ENCODE measurements at places on chromosomes 6 and 20.

DNA sequence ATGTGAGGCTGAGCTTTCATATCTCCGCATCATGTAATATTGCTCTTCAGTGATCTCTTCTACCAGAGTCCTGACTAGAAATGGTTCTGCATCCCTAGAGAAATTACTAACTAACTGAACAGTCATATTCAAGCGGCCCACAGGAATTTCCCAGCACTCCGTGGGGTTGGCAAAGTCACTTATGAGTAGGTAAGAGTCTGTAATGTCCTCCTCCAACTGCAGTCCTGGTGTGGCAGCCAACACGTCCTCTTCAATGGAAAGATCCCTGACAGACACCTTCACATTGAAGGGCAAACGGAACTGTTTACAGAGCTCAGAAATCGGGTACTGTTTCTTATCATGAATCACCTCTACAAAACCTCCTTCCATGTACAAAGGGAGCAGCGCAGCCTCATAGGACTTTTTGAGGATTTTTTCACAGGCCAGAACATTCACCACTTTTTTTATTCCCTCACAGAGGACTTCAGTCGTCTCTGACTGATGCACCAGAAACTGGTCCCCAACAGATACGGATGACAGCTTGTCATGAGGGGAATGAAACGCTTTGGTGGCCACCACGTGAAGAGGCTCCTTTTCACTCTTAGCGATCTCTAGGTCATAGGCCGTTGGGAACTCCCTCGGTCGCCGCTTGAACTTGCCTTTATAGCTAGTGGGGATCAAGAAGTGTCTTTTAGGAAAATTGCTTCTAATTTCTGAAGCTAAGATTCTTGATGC lies 87.7 kb downstream of the THEMIS start:
- peaks cover 24% of the 10 kb centered on the region for H3K4me1 ChIP-seq
- no peak for DNase-seq
- no peak overlapping the region for H3K4me3 ChIP-seq
- H3K27me3 ChIP-seq = no peaks in the 10 kb centered on the region

DNA sequence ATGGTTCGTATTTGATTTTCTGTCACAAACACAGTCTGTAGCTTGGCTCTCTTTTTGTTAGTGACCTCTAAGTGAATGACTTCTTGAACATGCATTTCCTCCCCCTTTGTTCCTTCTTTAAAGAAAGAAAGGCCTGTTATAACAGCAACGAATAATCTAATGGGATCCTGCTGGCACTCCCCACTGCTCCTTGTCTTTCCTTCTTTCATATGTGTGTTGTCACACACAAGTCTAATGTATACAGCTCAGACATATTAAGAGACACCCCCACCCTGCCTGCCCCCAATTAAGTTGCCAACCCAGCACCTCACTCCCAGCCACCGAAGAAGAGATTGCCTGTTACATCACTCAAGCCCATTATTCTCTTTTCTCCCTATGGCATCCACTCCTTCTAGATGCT lies 4.9 kb upstream of the SAMD5 start:
- H3K4me3 ChIP-seq = no peak overlapping the region
- H3K27me3 ChIP-seq = peaks cover 36% of the 10 kb centered on the region
- H3K36me3 ChIP-seq = no peaks in the 10 kb centered on the region

GRCh38 chr6:16222826-16223225 lies 15.6 kb upstream of the GMPR start:
- no peaks in the 10 kb centered on the region for H3K36me3 ChIP-seq
- no peak overlapping the region for H3K4me3 ChIP-seq
- DNase-seq = no peak
- H3K27me3 ChIP-seq = peaks cover 4% of the 10 kb centered on the region
- H3K27ac ChIP-seq = no peak overlapping the region

DNA sequence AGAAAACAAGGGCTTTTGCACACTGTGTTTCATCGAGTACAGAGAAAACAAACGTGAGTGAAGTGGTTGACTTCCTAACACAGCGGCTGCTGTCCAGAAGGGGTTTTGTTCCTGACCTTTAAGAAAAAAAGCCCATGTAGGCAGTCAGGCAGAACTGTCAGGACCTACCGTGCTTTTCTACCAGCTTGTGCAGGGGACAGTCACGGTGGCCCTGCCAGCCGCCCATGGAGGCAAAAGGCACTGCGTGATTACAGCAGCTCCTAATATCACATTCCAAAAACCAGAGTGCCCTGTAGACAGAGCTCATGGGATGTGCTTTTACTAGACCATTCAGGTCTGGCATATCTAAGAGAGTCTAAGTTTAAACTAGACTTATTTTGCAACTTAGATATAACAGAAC lies 12.2 kb downstream of the TNFAIP3 start:
- no peak overlapping the region for H3K27ac ChIP-seq
- H3K4me3 ChIP-seq = no peak overlapping the region
- H3K4me1 ChIP-seq = peaks cover 66% of the 10 kb centered on the region
- H3K27me3 ChIP-seq = no peaks in the 10 kb centered on the region
- DNase-seq = no peak

DNA sequence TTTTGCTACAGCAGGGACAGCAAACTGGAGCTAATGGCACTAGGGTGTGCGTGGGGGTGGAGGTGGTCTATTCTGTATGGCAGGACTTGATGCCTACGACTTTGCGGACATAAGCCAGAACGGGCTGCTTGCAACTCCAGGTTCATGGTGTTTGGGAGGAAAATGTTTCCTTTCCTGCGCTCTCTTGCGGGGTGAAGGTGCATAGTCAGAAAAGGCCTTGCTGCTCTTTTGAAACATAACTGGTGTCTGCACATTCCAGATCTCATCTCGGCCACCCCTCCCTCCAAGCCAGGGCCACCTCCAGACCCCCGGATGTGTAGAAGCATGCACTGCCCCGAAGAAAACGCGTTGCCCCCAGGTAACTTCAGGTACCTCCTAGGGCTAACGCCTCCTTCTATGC lies 8.1 kb downstream of the FOXA2 start:
- no peak overlapping the region for H3K4me3 ChIP-seq
- peaks cover 93% of the 10 kb centered on the region for H3K27me3 ChIP-seq
- H3K4me1 ChIP-seq = no peaks in the 10 kb centered on the region

DNA sequence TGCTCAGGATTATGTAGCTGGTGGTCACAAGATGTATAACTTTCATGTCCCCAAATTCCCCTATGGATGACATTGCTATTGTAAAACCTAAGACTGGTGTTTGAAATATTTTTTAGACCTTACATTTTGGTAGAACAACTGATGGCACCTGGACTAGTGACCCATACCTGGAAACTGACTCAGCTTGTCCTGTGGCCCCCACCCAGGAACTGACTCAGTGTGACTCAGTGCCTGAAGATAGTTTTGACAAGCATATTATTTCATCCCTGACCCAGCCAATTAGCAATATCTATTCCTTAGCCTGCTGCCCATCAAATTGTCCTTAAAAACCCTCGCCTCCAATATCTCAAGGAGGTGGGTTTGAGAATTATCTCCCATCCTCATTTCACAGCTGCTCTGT lies 90.9 kb upstream of the GRIK2 start:
- H3K27ac ChIP-seq = no peak overlapping the region
- H3K36me3 ChIP-seq = no peaks in the 10 kb centered on the region
- H3K4me3 ChIP-seq = no peak overlapping the region
